ENCODE measurements at places on chromosomes 16 and 17.
A peak's percentile ranks its signal among the peaks of the same experiment; 100 is the strongest.

GRCh38 chr17:29016345-29017210 lies 10.7 kb upstream of the SEZ6 start:
- DNase-seq: no peak

GRCh38 chr17:80724775-80725266 lies 180.2 kb downstream of the RPTOR start:
- peak; percentile 78 for DNase-seq

- no peak for DNase-seq
Observed at GRCh38 chr16:20325005-20325404, 2.3 kb downstream of the GP2 start.

- DNase-seq: no peak
Observed at GRCh38 chr16:82160226-82160625, 9.8 kb downstream of the MPHOSPH6 start.

- DNase-seq: no peak
Observed at GRCh38 chr17:52376137-52376536, 217.6 kb upstream of the CA10 start.

DNA sequence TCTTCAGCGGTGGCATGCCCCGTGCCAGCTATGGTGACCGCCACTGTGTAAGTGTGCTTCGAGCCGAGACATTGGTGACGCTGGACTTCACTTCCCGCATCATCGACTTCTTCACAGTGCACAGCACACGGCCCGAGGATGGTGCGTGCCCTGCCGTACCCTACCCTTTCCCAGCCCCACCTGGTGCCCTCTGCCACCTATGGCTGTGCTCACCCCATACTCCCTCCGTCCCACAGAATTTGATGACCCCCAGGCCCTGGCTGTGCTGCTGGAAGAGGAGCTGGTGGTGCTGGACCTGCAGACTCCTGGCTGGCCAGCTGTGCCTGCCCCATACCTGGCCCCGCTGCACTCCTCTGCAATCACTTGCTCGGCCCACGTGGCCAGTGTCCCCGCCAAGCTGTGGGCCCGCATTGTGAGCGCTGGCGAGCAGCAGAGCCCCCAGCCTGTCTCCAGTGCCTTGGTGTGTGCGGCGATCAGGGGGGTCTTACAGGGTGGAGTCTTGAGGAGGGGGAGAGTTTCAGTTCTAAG lies 9.5 kb downstream of the LLGL1 start:
- DNase-seq: no peak

DNA sequence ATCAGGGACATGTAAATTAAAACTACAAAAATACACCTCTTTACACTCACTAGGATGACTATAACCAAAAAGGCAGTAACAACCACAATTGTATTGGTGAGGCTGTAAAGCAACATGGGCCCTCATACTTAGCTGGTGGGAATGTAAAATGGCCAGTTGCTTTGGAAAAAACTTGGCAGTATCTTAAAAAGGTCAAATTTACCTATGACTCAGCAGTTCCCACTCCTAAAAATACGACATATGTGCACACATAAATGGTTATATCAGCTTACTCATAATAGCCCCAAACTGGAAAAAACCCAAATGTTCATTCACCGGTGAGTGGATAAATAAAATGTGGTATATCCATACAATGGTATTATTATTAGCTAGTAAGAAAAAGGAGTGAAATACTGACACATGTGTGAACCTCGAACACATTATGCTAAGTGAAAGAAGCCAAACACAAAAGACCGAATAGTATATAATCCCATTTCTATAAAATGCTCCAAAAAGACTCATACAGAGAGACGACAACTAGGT lies 391.4 kb downstream of the NPIPA8 start:
- peak; percentile 6 for DNase-seq

DNA sequence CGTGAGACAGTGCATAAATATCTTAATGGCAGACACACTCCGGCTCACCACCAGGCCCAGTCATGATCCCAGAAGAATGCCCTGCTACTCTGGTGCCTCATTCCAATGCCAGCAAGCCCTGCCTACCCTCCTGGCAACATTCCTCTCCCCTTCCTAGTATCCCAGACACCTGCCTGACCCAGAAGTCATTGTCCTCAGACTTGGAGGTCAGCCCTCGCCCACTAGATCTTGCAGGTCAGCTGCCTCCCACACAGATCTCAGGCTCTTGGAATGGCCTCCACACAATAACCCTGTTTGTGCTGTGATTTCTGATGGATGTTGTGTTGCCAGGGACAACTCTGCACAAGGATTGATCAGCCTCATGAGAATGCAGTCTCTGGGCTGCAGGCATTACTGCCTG lies 1.8 kb upstream of the TEX2 start:
- no peak for DNase-seq

GRCh38 chr17:32286518-32286900 lies 20.9 kb downstream of the RHBDL3 start:
- DNase-seq: no peak

- DNase-seq: peak; percentile 90
Observed at GRCh38 chr16:57194512-57194911, 8.4 kb downstream of the RSPRY1 start.
